ENCODE measurements at places on chromosomes 6 and 20.
A peak's percentile ranks its signal among the peaks of the same experiment; 100 is the strongest.

- DNase-seq = no peak
These were observed 259.9 kb downstream of the SMOC2 start for GRCh38 chr6:168700880-168701279.

GRCh38 chr6:26158581-26159356, 71.5 kb downstream of the HFE start:
- DNase-seq = peak; percentile 32

GRCh38 chr6:68559070-68559469, 76.0 kb upstream of the ADGRB3 start:
- peak; percentile 75 for DNase-seq

GRCh38 chr6:5287205-5287965, 26.1 kb downstream of the FARS2 start:
- no peak for DNase-seq

- no peak for DNase-seq
These were observed 47.8 kb downstream of the GMPR start for GRCh38 chr6:16286151-16286522.

- DNase-seq = no peak
These were observed 210.8 kb upstream of the FUT9 start for GRCh38 chr6:95804847-95805541.

DNA sequence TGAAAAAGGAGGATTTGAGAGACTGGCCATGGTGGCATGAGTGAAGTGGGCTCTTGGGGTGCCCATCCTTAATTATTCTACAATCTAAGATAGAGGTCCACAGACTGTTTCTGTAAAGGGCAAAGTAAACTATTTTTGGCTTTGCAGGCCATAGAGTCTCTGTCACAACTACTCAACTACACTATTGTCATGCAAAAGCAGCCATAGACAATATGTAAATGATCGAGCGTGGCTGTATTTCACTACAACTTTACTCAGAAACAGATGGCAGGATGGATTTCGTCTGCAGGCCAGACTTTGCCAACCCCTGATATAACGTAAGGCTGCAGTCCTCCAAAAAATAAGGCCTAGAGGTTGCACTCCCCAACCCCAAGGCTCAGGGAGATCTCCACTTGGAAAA, 58.2 kb upstream of the NAA20 start:
- no peak for DNase-seq

DNA sequence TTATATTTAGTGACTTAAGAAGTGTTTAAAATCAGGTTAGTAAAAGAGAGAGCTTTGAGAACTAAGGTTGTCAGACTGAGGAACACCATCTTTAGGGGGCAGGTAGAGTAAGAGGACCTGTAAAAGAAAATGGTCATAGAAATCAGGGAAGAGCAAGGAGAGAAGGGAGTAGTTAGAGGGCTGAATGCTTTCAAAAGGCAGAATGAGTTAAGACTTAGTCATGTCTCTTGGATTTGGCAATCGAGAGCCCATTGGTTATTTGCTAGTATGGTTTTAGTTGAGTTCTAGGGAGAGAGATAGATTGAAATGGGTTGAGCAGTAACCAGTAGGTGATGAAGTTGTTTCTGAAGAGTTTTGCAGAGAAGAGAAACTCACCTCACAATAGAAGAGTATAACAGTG, 51.1 kb downstream of the RALGAPB start:
- DNase-seq = no peak

DNA sequence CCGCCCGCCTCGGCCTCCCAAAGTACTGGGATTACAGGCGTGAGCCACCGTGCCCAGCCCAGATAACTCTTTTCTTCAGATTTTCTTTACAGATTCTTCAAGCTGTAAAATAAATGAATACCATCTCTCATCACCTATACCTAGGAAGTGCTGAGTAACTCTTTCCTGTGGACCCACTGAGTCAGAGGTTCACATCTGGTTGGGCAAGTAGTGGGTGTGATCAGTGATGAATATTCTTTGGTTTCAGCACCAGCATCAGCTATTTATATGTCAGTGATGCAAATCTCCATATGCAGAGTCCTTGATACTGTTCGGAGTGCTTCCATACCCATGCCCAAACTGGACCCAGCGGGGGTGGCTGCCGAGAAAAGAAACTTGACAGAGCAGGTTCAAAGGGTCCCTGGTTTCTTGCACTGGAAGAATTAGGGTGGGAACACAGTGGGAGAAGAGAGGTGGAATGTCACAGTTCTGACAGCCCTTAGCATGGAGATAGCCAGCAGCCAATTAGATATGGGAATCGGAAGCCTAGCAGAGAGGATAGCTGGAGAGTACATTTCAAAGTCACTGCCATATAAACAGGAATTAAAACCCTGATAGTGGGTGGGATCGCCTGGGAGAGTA, 64.9 kb upstream of the DDR1 start:
- no peak for DNase-seq

GRCh38 chr20:4959592-4959991, 41.7 kb downstream of the SLC23A2 start:
- no peak for DNase-seq

DNA sequence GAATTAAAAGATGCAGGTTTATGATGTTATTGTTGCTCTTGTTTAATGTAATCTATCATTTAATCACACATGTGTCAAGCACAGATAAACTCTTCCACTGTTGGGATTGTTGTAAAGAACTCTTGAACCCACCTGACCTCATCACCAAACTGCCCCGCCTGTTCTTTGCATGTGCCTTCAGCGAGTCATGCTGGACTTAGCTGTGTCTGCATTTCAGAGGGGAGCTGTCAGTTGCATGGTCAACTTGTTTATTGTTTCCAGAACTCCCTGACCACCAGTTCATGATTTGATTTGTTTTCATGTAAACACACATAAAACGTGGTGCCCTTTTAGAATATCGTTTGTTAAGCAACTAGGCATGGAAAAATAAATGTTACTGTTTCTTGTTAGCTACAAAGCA, 93.6 kb downstream of the KHDC1L start:
- DNase-seq = no peak

DNA sequence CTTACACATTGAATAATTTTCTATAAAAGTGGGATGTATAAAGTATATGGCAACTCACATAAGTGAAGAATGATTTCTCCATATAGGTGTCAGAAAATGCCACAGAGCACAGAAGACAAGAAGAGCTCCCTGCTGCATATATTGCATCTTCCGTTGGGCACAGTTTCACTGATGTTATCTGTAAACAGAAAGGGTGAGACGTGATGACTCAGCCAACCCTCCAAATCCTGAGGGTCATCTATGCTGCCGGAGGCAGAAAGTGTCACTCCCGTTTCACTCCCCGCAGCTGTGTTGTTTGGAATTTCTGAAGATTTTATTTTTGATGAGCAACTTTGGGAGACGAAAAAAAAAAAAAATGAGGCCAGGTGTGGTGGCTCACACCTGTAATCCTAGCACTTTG, 644.1 kb downstream of the C6orf118 start:
- DNase-seq = no peak

GRCh38 chr6:15517600-15517999, 145.2 kb downstream of the DTNBP1 start:
- DNase-seq = no peak

DNA sequence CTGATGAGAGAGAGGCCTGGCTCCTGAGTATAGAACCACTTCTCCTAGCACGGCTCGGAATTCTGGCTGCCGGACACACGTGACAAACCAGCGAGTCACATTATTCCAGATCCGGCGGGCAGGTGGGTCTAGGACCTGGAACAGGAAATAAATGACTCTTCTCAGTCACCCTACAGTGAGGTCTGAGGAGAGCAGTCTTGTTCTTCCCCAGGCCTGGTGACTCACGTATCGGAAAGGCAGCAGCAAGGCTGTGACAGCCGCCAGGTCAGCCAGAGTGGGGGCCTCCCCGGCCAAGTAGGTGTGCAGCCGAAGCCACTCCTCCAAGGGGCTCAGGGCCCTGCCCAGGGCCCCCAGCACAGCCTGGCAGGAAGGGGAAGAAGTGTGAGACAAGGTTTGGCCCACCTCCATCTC, 2.8 kb downstream of the VARS1 start:
- no peak for DNase-seq

GRCh38 chr20:20896606-20897005, 184.2 kb upstream of the RALGAPA2 start:
- no peak for DNase-seq

DNA sequence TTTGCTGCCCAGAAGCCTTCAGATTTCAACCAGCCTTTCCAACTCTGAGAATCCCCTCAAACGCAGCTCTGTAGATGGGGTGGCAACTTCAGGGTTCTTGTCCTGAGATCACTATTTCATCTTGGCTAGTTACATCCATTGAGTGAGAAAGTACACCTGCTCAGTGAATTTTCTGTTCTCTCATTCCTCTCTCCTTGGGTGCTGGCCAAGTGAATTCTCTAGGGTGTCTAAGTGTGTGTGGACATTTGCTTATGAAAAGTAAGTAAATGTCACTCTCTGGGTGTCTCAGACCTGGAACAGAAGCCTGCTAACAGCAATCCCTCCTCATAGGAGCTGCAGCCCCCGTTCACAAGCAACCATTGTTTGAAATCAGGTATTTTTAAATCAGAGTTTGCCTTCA, 3.8 kb downstream of the RIN2 start:
- DNase-seq = no peak

- DNase-seq = no peak
These were observed 95.8 kb downstream of the RNF182 start for GRCh38 chr6:14020551-14020950.

GRCh38 chr6:85126485-85127167, 323.3 kb upstream of the NT5E start:
- DNase-seq = peak; percentile 31

DNA sequence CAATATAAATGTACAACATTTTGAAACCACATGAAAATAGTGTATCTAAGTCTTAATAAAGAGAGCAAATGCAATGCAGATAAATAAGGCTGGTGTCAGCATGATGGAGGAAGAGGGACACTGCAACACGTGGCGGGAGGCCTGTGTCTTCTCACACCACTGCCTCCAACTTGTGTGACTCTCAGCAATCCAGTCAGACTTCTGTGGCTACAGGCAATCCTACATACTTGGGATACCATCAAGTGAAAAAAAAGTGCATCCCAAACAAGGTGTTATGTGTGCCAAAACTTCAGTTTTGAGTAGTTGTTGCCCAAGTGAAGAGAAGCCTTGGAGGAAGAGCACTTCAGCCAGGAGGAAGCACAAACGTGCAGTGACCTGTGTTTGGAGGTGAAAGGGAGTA, 68.6 kb downstream of the PKIB start:
- no peak for DNase-seq

DNA sequence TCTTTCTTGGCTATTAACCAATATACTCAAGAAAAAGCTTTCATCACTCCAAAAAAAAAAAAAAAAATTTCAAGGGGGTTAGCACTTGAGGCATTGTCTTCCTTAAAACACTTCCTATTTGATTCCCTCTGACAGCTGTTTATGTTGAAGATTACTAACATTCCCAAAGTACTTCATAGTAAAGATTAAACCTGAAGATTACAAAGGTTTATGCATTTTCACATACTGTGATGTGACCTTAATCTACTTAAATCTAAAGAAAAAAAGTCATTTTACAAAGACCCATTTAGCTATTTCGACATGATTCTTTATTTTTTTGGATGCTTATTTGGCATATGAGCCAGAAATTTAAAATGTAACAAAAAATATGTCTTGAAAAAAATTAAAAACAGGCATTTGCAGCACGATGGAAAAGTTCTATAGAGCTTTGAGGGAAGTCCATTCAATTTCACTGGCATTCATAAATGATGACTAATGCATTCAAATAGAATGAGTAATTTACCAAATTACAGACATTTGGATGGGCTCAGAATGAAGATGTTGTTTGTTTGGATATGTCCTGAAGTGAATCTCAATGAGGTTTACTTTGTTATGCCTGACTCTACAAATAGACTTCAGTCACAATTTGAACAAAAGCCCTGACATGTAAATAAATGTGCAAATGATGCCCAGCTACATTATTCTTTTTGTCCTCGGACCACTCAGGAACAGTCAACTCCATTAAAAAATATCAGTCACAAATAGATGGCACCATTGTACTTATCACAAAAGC, 674.6 kb upstream of the MARCKS start:
- DNase-seq = peak; percentile 76

- no peak for DNase-seq
These were observed 255.4 kb downstream of the TSHZ2 start for GRCh38 chr20:53227523-53227922.

DNA sequence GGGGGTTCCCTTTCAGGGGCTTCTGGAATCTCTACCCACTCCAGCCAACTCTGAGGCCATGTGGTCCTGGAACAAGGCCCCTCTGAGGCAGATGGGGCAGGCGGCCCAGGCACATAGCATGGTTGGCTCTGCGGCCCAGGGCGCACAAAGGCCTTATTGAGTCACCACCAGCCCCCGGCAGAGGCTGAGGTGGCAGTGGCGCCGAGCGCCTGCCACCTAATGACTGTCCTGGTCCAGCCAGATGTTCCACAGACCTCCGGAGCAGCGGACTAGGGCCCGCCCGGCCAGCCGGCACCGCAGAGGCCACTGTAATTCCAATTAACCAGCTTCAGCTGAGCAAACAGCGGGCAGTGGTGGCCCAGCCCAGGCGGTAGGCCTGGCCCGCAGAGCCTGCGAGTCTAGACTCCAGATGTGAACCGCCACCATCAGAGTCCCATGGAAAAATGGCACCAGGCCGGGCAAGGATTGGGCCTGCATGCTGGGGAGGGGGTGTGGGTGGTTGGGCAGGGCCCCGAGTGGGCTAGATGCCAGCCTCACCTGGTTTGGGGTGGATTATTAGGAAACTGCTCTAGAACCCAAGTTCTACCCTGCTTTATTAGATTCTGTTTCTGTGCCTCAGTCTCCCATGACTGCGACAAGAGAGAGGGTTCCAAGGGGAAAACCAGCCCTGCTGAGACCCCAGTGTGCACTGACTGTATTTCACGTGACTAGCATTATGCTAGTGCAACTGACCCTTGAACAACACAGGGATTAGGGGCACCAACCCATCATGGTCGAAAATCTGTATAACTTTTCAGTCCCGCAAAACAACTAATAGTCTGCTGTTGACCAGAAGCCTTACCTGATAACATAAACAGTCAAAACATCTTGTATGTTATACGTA, 34.1 kb upstream of the ID1 start:
- no peak for DNase-seq

DNA sequence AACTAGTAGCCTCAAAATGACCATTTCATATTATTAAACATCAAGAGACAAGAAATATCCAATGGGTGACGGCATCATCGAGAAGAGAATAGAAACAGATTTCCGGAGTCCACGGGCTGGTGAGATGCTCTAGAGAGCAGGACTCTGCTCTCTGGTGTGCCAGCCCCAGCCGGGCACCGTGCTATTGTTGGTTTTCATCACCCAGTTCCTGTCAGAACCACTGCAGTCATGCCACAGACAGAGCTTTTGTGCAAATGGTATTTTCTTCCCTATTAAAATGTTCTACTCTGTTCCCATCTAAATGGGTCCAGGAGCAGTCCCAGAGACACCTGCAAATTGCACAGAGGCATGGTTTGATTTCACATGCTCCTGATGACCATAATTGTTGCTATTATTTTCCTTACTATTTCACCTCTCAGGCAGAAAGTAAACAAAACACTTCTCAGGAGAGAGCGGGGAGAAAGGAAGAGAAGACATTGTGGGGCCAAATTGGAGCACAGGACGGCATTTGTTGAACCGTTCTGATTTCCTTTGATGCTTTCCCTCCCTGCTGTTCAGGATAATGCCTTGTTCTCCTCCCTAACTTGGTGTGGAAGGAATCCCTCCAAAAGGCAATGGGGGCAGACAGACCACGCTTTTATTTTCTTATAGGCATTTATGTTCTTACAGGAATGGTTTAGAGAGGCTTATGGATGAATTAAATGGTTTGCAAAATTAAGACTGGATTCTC, 11.4 kb upstream of the RAMACL start:
- DNase-seq = no peak

- DNase-seq = no peak
These were observed 138.6 kb downstream of the THEMIS start for GRCh38 chr6:127762284-127762683.

Data from NCI-H2081 (cell line).